ENCODE measurements at places on chromosomes 4 and X.

DNA sequence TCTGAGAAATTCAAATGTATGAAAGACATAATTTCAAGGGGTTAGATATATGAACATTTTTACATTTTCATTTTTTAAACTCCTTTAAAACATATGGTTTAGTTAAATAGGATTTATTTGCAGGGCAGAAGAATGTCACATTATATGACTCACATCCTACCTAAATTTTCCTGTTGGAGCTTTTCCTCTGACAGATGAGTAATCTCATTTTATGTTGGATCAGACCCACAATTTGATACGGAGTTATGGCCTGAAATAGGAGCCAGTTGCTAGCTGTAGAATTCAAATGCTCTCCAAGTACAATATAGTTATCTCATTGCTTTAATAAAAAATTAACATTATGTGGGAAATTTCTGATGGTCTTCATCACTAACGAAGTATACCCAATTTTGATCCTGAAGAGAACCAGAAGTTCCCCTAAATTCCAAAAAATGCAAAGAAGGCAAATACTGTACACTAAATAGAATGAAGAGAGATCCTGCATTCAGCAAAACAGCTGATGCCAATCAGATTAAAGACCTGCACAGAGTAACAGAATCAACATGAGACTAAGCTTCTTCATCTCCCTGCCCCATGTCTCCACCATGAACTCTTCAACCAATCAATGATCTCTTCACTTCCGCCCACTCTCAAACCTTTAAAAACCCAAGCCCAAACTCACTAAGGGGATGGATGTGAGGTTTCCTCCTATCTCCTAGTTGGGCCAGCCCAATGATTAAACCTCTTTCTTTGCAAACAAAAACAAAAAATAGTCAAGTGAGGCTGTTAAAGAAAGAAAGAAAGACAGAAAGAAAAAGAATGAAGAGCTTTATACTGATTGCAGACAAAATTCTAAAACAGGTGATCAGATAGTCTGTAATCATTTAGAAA, 10.9 kb upstream of the EXOSC9 start:
- DNase-seq = no peak

DNA sequence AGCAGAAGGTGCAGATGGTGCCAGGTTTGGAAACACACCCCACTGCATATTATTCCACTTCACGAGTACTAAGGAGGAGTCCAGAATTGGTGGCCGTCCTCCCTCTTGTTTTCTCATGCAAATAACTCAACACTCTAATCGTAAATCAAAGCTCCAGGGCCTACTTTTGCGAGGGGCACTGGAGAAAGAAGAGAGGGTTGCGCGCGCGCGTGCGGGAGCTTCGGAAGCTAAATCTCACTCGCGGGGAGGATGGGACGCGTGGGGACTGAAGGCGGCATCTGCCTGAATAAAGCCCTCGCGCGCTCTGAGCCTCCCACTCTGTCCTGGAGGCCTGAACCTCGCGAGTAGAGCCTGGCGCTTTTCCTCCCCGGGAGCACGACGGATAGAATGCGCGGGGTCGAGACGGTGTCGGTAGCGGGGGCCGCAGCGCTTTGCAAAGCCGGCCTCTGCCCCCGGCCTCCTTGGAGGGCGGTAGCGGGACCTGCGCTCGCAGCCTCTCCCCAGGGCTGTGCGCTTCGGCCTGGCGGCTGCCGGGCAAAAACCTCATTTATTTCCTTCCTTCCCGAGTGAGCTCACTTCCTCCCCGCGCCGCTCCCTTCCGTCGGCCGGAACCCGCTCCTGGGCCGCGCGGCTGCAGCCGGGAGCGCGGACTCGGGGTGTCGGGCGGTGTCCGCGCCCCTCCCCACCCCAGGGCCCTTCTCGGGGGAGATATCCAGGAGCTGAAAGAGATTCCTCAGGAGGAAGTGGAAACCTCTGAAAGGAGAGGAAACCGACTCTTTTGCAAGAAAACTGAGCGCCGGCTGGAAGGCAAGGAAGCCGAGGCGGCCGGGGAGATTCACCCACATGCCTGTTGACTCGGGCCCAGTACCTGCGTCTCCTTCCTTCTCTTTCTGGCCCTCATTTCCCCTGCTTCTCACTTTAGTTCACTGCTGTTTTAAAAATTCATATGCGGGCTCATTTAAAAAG, 20.7 kb downstream of the HAND2 start:
- DNase-seq = no peak

DNA sequence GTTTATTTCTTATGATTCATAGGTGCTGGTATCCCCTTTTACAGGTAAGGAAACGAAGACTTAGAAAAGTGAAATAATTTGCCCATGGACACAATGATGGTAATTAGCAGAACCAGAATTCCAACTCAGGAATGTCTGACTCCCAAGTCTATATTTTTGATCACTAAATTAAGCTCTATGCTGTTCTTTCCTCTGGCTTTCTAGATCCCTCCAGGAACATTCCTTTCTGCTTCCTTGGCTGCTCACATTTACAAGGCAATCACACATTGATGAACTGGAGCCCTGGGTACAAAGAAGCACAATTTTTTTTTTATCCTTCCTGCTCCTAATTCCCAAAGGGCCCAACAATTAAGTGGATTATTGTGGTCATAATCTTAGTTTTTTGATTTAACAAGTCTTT, 7.0 kb upstream of the CDKN2AIP start:
- no peak for DNase-seq

GRCh38 chrX:137695417-137695816, 129.5 kb downstream of the ZIC3 start:
- DNase-seq = no peak

GRCh38 chrX:12548746-12549145, 242.5 kb upstream of the PRPS2 start:
- DNase-seq = no peak

GRCh38 chrX:139086246-139086645, 374.7 kb upstream of the FGF13 start:
- DNase-seq = no peak

- DNase-seq = no peak
Measured at GRCh38 chr4:123919576-123920098, 523.0 kb downstream of the SPRY1 start.

All from stimulated activated CD8-positive, alpha-beta memory T cell treated with anti-CD3 and anti-CD28 coated beads, Interleukin-12 subunit alpha, Interleukin-12 subunit beta, amount 100 ng/mL, for 1 hour (primary cell).